CD8-positive, alpha-beta memory T cell (primary cell): ENCODE measurements at places on chromosomes 1 and 21. TPM values are rescaled to one million over a fixed set of nuclear protein-coding genes. Genes with fewer than 3 reads are reported as not detected.

The SLC44A3 gene
- total RNA-seq = 0.47 TPM

The NMNAT2 gene
- total RNA-seq = not detected

The AKR7A3 gene
- 0.50 TPM for total RNA-seq

The CCDC190 gene
- total RNA-seq = not detected

The BTBD19 gene
- 7.3 TPM for total RNA-seq

The SPOCD1 gene
- 0.18 TPM for total RNA-seq

The IFNLR1 gene
- total RNA-seq = 6.1 TPM

The INKA2 gene
- total RNA-seq = 1.8 TPM

The CFAP141 gene
- not detected for total RNA-seq
